MG63 (cell line): ENCODE measurements at places on chromosomes 1 and 21.

DNA sequence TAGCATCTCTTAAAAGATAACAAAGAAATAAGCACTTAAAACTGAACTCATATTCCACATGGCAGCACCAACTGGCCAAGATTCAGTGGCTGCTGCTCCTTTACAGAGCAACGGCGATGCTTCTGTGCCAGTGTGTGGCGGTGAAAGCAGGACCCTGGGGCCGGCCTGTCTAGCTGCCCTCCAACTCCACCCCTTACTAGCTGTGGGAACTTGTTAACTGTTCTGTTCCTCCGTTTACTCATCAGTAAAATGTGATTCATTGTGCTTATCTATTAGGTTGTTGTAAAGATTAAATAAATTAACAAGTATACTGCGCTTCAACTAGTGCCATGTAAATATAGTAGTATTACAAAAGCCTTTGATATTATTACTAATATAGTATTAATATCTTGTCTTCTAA is 133.2 kb downstream of the GDAP2 start:
- no peak for DNase-seq

- DNase-seq, result peak; percentile 51
Measured at GRCh38 chr1:27045973-27046558, 33.4 kb upstream of the TENT5B start.

DNA sequence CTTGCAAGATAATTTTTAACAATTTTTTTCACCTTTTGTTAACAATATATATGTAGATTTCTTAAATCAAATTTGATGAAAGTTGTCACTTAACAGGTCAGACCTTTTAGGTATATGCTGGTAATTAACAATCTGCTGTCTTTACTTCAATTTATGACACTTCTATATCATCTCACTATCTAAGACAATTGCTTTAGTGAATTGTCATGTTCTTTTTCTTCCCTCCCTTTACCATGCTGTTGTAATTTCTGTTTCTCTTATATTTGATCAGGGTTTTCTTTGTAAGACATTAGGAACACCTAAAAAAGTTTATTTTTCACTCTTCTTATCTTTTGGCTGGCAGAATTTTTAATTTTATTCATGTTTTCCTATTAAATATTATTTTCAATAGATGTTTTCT is 2.0 kb downstream of the IFI16 start:
- DNase-seq, result no peak

- peak; percentile 44 for DNase-seq
Measured at GRCh38 chr21:28099001-28099705, 893.5 kb downstream of the LTN1 start.

- DNase-seq, result peak; percentile 6
Measured at GRCh38 chr1:199054694-199055093, 415.9 kb downstream of the PTPRC start.

GRCh38 chr1:56404066-56404465 is 175.3 kb downstream of the PLPP3 start:
- no peak for DNase-seq
